ENCODE measurements at places on chromosomes 7 and 10.

GRCh38 chr10:130744631-130745030 lies 566.9 kb downstream of the TCERG1L start:
- no peak for DNase-seq

DNA sequence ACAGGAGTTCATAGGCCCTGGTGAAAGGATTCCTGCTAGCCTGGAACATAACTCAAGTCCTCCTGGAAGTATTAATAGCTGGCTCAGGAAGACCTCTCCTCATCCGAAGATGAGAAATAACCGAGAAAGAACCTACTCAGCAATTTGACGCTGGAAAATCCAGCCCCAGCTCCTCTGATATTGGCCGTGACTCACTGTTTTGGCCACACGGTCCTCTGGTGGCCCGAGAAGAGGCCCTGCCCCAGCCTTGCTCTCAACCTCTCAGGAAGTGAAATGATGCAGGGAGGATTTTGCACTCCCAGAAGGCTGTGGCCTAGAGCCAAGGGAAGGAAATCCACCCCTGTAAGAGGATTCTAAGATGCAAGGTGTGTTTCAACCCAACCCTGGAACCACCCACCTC lies 121.6 kb downstream of the MTPAP start:
- no peak for DNase-seq

DNA sequence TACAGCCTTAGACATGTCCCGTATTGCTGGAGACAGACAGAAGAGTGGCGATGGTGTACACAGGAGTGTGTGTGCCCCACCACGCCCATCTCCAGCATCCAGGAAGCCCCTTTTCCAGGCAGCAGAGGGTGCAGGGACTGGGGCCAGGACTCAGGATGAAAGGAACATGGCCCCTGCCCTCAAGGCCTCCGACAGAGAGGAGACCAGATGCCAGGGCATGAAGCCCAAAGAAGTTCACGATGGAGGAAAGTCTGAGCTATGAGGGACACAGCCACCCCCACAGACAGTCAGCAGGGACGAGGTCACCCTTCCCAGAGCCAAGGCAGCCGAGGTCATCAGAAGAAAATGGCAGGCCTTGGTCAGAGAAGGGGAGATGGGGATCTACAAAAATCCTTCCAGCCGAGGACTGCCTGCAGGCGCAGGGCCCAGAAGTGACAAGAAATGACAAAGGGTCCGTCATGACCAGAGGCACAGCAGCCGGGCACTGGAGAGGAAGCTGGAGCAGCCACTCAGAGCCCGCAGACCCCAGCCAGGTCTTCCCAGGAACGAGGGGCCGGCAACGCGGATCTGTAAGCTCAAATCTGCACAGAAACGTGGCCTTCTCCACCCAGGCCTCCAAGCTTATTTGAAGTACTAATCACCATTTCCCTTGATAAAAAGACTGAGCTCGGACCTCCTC lies 78.7 kb upstream of the PPP2R2D start:
- no peak for DNase-seq

GRCh38 chr7:41925946-41926345 lies 223.1 kb upstream of the INHBA start:
- no peak for DNase-seq

GRCh38 chr7:147579148-147579547 lies 1011.4 kb upstream of the C7orf33 start:
- DNase-seq = no peak

GRCh38 chr10:49414496-49414895 lies 18.6 kb upstream of the DRGX start:
- DNase-seq = no peak

DNA sequence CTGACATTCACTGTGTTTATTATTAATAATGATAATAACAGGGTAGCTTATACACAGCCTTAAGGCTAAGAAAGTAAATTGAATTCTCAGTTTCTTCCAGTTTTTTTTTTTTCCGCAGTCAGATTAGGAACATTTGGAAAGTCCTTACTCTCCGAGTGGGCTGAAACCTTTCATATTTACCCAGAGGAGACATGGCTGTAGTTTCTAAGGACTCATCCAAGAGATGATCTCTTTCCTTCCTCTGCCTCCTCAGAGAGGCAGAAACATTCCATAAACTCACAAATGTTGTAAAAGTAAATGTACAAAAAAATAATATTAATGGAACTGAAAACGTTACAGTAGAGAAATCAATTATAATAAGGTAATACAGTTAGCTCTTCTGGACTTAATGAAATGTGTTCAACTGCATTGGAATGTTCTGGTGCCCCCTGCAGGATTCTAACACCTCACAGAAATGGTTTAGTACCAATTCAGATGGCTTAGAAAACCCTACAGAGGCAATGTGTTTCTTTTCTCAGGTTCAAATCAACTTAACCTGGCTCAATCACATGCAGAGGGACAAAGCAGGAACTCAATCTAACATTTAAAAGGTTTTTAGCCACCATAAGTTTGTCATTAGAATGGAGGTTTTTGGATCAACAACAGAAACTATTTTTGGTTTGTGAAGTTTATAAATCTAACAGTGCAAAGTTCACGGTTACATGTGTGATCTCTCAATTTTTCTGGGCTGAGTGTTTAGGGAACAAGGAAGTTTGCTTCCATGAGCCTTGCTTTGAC lies 71.7 kb downstream of the ICA1 start:
- DNase-seq = peak; percentile 82

- no peak for DNase-seq
Measured at GRCh38 chr10:102791754-102792395, 45.3 kb downstream of the CYP17A1 start.

- peak; percentile 66 for DNase-seq
Measured at GRCh38 chr10:75209921-75210281, 695 bp upstream of the VDAC2 start.

DNA sequence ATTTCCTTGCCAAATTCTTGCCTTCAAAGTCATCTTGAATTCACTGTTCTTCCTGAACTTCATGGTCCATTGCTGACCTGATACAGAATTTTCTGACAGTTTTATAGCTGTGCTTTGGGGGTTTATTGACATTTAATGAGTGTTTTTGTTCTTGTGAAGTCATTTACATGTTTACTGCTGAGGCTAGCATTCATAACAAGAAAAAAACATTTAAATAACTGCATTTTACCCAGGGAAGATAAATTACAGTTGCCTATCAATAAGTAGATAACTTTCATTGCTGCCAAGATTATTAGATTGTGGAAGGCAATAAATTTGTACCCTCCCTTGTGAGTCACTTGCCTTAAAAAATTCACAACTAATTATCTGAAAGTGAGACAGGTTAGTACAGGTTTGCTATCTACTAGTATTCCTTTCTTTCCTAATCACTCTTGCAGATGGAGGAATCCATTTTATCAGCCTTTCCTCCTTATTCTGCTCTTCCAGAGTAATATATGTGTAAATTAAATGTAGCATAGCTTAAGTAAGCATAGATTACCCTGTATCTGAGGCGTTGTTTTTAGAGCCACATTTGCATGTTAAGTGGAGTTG lies 178.4 kb downstream of the EXOC4 start:
- DNase-seq = no peak

DNA sequence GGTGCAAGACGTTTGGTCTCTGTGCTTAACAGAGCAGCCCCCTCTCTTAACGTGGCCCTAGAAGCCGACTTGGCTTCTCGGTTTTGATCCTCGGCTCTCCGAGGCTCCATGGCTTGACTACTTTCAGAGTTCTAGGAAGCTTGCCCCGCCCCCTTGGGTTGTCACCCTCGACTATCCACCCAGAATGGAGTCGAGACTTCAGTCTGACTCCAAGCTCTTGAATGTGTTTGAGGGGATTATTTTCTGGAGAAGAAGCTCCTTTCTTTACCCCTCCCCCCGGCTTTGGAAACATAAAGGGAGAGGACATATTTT lies 448 bp downstream of the SEC24C start:
- peak; percentile 75 for DNase-seq

GRCh38 chr7:148436571-148436970 lies 154.0 kb upstream of the C7orf33 start:
- no peak for DNase-seq

GRCh38 chr7:129067943-129068548 lies 13.1 kb upstream of the TNPO3 start:
- no peak for DNase-seq

GRCh38 chr7:107049971-107050532 lies 5.5 kb downstream of the PRKAR2B start:
- no peak for DNase-seq

DNA sequence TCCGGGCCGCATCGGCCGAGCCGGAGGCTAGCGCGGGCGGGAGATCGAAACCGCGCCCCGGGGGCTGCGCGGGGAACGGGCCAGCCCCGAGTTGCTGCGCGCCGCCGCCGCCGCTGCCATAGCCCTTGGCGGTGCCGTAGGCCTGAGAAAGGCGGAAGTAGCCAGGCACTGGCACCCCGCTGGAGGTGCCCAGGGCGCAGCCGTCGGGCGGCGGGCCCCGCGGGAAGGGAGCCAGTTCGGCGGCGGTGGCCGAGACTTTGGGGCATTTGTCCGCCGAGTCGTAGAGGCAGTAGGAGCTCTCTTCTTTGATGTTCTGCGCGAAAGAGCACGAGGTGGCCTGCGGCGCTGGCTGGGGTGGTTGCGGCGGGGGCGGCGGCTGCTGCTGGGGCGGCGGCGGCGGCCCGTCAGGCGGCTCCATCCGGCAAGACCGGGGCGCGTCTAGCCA lies 587 bp downstream of the HOXA10 start:
- DNase-seq = no peak

DNA sequence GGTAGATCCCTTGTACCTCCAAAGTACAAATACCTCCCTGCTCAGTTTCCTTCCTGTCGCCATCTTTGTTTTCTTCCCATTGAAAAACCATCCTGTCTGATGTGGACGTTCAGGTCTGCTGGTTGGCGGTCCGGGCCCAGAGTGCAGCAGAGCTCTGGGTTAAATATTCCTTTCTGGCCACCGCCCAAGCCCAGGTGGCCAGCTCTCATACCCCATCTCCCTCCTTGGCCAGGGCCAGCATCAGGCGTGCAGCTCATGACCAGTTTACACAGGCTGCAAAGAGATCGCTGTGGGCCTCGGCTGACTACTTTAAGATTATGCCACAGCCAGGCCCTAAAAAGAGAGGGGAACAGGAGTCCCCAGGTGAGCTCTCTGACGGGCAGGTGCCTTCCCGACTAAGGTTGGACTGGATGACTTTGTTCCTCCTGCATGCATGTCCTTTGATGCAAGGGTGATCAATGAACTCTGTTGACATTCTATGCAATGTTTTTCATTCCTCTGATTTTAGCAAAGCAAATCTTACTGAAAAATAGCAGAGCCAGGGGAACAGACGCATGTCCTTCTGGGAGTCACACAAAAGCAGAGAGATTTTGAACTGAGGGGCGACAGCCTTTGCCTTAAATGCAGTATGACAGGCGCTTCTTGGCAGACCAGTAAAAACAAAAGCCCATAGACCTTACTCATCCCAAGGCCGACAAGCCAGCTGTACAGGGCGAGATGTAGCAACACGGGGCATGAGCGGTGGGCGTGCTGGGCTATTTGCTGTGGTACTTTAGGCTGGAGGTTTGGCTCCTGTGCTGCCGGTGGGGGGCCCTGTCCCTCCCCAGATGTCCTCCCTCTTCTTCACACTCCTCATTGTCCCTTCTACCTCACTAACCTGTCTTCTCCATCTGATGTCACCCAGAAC lies 33.3 kb upstream of the SH2B2 start:
- DNase-seq = no peak

GRCh38 chr10:94583124-94583523 lies 37.5 kb downstream of the HELLS start:
- no peak for DNase-seq

GRCh38 chr7:2093843-2094220 lies 138.9 kb downstream of the MAD1L1 start:
- DNase-seq = no peak

DNA sequence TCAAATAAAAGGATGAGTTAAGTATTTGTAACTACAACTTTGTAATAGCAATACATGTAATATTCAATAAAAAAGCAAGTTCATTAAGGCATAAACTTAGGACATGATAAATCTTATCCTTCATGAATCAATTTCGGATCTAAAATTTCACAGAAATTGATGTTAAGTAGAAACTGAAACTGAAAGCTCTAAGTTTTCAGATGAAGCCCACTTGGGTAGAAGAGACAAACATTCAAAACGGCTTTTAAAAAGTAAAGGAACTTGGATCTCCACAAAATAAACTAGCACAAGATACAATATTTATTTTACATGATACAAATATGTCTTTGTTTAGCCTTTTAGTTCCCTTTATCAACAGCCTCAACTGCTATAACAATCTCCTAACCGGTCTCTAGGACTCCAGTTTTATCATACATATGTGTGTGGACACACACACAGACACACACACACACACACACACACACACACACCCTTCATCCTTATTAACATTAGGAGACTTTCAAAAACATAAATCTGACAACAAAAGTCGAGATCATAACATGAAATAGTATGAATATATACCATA lies 83.7 kb downstream of the USP6NL start:
- DNase-seq = no peak

GRCh38 chr7:19110026-19110730 lies 7.3 kb downstream of the TWIST1 start:
- no peak for DNase-seq

DNA sequence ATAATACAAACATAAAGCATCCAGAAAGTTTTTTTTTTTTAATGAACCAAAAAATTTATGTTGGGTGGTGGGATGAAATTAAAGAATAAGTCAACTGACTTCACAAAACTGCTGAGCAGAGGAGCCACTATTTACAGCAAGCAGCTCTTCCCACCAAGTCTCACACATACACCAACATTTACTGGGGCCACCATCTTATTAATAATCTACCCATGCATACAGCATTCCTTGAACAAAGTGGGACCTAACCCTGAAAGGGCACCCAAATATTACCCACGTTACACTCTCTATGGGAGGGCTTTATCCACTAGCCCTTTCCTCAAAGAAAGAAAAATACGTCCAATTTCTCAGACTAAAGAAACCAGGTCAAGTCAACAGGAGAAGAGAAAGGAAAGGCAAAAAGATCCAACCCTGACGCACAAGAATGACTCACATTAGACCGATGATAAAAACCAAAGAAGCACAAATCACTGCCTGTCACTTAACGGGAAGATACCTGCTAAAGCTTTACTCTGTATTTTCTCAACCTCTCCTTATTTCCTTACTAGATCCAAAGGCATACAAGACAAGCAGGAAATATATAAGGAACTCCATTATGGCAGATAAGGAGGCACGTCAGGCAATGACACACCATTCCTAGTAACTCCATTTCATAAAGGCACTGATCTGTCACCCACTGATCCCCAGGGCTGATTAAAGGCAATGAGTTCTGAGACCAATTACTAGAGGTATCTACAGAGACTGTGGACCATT lies 141.8 kb upstream of the ASAH2 start:
- no peak for DNase-seq

- DNase-seq = no peak
Measured at GRCh38 chr10:5206799-5207198, 10.2 kb downstream of the AKR1C4 start.

DNA sequence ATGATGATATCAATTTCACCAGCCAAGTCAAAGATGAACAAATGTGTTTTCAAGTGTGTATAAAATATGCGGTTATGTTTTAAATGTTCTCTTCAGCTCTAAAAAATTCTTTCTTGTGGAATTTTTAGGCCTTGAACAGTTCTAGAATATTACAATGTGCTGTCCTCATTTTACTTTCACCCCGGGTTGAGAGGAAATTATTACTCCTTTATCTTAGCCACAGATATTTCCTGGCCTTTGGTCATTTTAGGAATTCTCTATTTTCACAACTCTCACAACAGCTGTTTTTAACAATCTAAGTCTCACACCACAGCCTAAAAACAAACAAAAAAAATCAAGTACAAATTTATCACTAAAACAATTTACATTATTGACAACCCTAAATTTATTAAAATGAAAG lies 112.2 kb upstream of the HGF start:
- DNase-seq = no peak

Measured in renal pelvis (tissue), 12 donors.